ENCODE measurements at places on chromosomes 5 and 9.
A peak's percentile ranks its signal among the peaks of the same experiment; 100 is the strongest.

DNA sequence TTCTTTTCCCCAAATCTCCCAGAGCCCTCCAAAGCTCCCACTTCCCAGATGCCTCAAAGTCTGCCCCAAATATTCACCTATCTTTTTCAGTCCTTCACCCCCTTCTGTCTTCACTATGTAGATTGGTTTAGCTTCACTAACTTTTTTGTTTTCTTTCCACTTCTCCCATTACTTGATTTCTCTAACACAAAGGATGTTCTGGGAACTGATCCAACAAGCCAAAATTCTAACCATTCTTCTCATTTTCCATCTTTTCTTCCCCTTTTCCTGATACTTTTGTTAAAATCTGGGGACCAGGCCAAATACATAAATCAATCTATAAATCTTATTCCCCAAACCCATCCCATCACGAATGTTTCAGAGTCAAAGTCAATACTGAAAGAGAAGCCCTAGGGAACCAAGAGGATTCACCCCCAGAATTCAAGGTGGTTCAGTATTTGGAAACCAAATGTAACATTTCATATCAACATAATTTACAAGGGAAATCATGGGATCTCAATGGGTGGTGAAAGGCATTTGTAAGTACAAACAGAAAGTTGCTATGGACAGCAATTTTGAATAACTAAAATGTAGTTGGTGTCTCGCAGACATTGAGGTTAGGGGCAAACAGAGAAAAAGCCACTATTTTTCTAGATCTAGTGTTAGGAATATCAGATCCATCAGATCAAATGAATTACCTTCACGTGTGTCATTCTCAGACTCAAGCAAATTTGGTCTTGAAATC is 35.3 kb downstream of the APTX start:
- DNase-seq: no peak

- no peak for DNase-seq
Observed at GRCh38 chr9:87684627-87685219, 41.2 kb upstream of the CTSL start.

DNA sequence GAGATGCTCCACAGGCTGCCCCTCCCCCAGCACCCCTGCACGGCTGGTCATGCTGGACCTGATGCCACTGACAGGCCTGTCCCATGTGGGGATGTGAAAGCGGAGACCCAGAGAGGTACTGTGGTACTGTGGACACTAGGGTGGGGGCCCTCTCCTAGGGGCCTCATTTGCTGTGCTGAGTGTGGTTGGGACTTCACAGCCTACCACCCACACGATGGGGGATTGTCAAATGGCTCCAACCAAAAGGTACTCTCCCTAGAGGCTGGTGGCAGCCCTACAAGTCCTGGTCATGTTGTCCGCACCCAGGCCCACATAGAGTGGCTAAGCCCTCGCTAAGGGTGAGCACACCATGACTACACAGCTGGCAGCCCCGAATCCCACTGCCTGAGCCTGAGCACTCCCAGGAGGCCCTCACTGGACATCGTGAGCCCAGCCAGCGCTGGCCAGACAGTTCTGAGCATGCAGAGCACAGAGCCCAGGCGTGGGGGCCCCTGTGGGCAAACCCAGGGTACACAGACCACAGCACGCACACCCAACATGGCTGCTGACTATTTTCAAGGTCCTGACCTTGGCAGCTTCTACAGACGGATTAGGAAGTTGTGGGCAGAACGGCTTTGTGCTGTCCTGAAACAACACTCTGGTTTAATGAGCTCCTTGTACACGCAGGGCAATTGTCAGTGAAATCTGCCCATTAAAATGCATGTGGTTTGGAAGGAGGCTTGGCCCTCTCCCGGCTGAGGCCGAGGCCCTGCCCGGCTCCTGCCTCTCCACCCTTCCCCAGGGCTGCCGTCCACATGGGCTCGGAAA is 214.1 kb downstream of the HSPA4 start:
- DNase-seq: no peak

GRCh38 chr5:55234121-55234700 is 803 bp upstream of the CCNO start:
- DNase-seq: peak; percentile 15

DNA sequence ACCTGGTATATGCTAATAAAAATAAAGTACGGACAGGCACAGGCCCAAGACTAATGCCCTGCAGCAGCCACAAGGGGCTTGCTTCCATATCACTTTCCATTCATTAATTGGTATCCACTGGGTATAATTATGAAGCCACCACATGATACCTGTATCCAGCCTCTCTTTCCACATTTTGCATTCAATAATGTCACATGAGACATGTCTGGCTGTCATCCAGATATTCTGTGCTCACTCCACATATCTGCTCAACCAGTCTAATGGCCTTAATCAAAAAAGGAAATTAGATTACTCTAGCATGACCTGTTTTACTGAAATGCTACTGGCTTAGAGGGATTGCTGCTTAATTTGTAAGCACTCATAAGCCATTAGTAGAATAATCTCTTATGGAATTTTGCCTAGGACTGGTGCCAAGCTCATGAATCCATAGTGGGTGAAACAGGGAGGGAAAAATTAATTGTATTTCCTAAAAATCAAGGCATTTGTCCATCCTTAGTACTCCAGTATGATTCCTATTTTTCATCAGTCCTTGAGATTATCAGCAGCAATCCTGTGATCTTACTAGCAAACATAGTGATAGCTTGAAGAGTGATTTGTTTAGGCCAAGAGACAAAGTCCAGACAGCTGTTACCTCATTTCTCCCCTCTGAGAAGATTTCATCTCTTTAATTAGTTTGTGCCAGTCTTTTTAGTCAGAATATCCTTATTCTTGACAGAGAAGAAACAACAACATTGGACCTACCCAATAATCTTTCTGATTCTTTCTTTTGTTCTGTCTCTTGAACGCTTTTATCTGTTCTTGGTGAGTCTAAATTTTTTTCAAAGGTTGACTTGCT is 119.2 kb upstream of the ABCA1 start:
- peak; percentile 68 for DNase-seq

- DNase-seq: peak; percentile 44
Observed at GRCh38 chr5:10760096-10760920, 726 bp downstream of the DAP start.

- DNase-seq: no peak
Observed at GRCh38 chr9:136566901-136567300, 21.1 kb upstream of the NOTCH1 start.

DNA sequence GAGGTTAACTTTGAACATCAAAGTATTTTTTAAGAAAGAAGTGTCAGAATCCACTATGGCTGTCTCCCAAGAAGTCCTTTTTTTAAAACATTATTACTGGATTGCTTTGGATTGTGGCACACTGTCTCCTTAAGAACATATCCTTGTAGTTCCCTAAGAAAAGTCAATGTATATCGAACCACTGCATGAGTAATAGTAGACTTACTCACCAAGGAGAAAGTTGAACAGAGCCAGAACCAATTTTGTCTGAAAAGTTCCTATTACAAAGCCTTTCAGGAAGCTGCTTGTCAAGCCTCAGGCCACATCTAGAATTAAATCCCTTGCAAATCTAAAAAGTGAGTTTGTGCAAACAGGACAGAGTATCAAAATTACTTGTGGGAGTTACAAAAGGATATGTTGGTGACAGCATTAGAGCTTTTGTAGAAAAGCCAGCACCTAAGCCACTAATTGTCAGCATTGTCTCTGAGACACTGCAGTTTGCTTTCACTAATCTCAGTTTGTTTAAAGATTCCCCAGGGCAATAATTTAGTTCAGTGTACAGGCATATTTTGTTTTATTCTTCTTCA is 195.4 kb downstream of the MPDZ start:
- DNase-seq: peak; percentile 13

DNA sequence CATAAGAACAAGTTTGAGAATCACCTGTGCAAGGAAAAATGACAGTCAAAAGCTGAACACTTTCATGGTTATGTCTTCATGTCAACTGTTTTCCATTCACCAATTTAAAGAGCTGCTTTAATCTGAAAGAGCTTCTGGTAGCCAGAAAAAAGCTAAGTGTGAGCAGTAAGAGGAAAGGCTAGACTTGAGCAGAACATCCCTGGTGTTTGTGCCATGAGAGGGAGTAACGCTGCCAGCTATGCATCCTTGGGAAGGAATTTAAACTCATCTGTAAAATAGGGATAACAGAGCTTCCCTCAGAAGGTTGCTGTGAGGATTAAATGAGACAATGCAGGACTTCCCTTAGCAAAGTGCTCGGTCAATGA is 193.7 kb downstream of the MAPKAP1 start:
- no peak for DNase-seq

GRCh38 chr5:171609806-171610452 is 175.7 kb upstream of the SMIM23 start:
- DNase-seq: no peak

GRCh38 chr5:33806738-33807442 is 84.9 kb downstream of the ADAMTS12 start:
- DNase-seq: peak; percentile 88

DNA sequence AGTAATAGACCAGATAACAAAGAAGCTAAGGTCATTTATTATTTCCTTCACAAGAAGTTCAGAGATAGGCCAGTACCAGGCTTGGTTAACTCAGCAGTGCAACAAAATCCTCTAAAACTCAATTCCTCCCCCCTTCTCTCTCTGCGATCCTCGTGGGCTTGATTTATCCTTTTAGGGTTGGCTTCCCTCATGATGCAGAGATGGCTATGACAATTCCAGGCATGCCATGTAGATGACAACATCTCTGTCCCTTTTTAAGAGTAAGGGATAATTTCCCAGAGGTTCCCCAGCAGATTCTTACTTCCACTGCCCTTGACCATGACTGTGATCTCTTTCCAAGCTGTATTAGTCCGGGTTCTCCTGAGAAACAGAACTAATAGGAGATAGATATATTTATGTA is 28.7 kb upstream of the DAP start:
- no peak for DNase-seq

GRCh38 chr5:42842921-42843641 is 31.4 kb upstream of the SELENOP start:
- DNase-seq: peak; percentile 78

- DNase-seq: no peak
Observed at GRCh38 chr9:23324511-23324910, 501.5 kb downstream of the ELAVL2 start.

GRCh38 chr5:131109540-131110255 is 55.4 kb downstream of the HINT1 start:
- DNase-seq: peak; percentile 40

- peak; percentile 86 for DNase-seq
Observed at GRCh38 chr9:16030528-16031185, 477.8 kb downstream of the CCDC171 start.

- peak; percentile 22 for DNase-seq
Observed at GRCh38 chr9:106745457-106745856, 117.5 kb upstream of the ZNF462 start.

DNA sequence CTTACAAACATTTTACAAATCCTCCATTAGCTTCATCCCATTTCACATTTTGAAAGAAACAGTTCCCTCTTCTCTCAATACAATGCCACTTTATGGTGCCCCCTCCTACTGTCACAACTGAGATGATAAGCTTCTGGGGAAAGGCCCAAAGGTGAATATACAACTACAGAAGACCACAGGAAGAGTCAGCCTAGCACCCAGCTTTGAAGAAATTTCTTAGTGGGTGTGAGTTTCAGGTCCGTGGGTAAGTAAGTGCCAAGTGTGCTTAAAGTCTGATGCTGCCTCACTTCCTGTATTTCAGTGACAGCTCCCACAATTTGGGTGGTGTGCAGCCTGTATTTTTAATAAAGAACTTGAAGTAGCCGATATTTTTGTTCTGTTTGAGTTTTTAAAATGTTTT is 68.1 kb downstream of the ARHGEF28 start:
- no peak for DNase-seq

- no peak for DNase-seq
Observed at GRCh38 chr9:15298362-15298761, 8.7 kb downstream of the TTC39B start.

DNA sequence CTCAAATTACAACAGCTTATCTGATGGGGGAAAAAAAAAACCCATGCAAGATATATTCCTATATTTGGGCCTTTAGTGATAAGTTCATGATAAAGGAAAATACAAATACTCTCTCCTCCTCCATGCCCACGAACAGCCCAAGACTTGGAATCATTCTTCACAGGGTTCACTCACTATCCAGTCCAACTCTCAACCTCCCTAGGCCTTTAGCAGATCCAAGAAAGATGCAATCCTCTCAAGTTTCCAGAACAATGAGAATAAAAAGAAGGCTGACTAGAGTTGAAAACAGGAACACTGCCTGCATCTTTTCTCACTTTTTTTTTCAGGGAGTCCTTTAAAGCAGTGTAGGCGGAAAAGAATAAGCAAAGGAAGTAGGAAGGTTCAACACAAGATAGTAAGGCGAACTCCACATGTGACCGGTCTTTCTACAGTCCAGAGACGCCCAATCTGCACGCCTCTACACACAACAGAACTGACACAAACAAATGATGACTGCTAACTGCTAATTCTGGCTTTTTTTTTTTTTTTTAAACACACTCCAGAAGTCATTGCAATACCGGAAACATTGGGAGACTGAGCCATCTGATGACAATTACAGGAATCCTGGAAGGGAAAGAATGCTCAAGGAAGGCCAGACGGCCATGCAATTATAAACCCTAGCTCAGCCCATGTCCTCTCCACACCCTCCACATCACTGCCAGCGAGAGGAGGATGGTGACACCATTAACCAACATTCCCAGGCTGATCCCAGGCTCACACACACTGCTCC is 75.4 kb downstream of the BNC2 start:
- peak; percentile 76 for DNase-seq

DNA sequence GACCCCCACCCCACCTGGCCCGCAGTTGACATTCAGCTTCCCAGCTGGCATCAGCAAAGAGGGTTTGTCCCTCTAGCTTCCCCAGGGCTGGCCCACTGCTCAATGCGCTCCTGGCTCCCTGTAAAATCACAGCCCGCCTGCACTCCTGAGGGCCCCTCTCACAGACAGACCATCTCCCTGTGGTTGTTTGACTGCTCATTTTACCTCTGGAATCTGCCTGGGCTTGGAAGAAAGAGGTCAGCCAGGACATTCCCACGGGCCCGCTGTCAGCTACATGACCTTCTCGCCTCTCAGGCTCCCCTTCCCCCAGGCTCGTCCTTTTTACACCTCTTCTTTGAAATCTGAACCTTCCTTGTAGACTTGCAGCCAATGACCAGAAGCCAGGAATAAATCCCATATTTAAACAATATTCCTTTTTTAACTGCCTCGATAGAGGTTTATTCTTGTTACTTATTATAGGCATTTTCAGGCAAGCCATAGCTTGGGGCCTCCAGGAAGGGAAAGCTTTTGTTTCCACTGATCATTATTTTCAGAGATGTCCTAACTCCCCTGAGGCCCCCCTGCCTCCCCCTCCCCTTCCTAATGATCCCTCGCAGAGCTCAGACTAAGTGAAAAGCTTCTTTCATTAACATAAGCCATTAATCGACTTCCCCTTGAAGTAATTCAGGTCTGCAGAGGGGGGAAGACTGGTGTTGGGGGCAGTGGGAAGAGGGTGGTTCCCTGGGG is 76.3 kb upstream of the IQGAP2 start:
- DNase-seq: no peak

All from amniotic epithelial cell (primary cell).